ENCODE measurements at places on chromosomes 2 and 18.

DNA sequence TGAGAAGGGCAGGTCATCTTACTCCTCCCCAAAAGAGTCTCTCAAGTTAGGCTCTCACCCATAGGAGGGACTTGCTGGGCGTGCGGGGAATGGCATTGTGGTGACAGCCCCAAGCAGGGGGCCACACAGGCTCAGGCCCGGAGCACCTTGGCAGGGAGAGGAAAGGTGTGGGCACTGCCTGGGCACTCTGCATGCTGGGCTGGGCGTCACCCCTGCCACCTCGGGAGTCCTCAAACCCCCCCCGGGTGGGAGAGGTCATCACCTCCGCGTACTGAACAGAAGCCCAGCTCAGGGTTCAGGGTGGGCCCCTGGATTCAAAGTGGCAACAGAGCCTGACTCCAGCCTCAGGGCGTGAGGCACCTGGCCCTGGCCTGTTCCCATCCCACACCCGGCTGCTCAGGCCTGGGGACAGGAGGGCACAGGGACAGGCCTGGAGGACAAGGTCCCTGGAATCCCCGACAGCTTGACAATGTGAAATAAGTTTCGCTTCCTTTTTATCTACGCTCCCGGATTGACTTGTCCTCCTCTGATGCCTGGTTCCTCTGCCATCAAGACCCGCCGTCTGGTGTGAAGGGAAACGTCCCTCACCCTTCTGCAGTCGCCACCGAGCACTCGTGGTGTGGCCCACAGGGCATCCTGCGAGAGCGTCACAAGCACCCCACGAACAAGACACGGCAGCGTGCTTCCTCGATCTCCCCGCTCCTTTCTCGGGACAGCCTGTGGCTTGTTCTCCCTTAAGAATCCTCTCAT, 97.8 kb downstream of the HDAC4 start:
- peak; percentile 62 for DNase-seq

GRCh38 chr2:46615986-46616485, 136.7 kb downstream of the TMEM247 start:
- no peak for DNase-seq

DNA sequence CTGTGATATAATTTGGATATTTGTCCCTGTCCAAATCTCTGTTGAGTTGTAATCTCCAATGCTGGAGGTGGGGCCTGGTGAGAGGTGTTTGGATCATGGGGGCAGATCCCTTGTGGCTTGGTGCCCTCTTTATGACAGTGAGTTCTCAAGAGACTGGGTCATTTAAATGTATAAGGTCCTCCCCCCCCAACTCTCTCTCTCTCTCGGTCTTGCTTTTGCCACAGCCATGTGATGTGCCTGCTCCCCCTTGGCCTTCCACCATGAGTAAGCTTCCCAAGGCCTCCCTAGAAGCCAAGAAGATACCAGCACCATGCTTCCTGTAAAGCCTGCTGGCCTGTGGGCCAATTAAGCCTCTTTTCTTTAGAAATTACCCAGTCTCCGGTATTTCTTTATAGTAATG, 58.6 kb downstream of the FN1 start:
- DNase-seq: no peak

DNA sequence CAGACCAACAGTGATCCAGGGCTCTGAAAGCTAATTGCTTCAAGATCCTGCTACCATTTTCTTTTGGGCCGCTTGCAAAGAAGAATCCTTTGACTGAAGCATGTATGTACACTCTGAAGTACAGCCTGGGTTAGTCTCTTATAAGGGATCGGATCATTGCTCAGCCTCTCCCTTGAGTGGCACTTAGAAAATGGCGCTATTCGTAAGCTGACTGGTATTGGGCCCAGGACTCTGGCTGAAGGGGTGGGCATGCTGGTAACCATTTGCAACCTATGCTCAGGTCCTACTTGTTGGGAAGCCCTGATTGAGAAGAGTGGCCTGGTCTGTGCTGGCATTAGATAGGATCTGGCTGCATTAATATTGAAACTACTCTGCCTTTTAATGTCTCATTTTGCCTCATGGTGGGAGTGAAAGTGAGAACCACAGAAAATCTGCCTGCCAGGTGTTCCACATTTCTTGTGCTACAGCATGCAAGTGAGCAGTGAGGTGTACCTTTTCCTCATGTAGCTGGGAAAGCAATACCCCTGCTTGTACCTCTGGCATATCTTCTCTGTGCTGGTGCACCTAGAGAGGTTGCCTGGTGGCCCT, 661 bp upstream of the MGAT5 start:
- DNase-seq: no peak

DNA sequence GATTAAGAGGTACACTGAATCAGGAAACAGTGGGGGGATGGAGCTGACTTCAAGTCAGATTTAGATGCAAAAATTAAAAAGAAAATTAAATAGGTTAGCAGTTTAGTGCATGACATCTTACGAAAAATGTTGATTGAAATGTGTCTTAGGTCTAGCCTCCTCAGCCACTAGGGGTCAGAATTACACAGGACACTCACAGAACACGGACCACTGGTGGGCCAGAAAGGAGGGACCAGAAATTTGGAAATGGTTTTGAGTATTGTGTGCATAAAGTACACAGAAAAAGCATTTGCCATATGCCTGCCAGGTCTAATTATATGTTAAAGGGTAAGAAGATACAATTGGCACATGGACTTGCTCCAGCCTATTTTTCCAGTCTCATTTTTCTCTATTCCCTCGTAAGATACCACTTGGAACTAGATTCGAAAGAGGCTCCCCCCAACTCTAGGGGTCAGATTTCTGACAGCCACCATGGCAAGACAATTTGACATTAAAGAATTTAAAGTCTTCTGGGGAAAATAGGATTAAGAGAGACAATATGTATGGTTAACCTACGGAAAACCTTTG, 550.2 kb upstream of the SETBP1 start:
- DNase-seq: no peak

DNA sequence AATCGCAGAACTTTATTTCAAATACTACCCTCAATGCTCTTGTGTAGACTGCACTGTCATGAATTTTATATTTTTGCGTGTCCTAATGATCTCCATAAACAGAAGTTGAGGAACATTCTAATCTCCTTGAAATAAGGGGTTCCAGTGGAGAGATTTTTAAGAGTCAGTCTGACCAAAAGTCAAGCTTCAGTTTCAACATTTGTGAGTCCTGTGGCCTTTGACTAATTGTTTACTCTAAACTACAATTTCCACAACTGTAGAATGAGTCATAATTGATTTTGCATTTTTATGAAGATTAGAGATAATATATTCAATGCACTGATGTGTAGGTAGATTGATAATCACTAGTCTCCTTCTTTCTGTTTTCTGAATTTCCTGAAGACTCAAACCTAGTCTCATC, 720.3 kb upstream of the ID2 start:
- DNase-seq: no peak

DNA sequence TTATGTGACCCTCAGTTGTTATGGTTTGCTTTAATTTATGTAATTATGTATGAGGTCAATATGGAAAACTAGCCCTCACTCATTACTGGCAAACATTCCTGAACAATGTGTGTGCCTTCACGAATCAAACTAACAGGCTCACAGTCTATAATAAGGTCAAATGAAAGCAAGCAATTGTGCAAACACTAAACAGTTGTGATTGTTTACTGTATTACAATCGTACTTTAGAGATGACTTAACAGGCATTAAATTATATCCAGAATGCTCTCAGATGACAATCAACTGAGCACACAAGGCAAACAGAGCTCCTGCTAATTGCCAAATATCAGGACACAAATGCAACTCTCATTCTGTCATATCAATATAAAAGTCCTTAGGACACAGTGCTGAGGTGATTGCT, 29.5 kb downstream of the COL5A2 start:
- no peak for DNase-seq

- no peak for DNase-seq
Measured at GRCh38 chr2:210895132-210895531, 338.7 kb downstream of the CPS1 start.

- DNase-seq: no peak
Measured at GRCh38 chr2:202689459-202689858, 54.7 kb downstream of the FAM117B start.

- DNase-seq: no peak
Measured at GRCh38 chr18:68822926-68823325, 25.0 kb downstream of the CCDC102B start.

DNA sequence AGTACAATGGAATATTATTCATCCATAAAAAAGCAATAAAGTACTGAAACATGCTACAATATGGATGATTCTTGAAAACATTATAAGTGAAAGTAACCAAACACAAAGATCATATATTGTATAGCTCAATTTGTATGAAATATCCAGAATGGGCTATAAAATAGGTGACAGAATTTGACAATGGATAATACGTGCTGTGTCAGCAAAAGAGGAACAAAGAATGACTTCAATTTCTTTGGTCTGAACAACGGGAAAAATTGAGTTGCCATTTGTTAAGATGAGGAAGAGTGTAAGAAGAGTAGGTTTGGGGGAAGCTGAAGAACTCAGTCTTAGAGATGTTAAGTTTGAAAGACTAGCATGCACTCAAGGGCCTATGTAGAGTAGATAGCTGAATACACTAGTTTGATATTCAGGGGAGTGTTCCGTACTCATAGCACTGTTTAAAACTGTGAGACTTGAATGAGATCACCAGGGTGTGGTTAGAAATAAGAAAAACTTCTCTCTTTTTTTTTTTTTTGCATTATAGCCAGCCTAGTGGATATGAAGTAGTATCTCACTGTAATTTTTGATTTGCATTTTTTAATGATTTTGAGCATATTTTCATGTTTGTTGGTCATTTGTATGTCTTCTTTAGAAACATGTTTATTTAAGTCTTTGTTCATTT, 213.6 kb downstream of the NR4A2 start:
- no peak for DNase-seq

- no peak for DNase-seq
Measured at GRCh38 chr18:8367217-8367988, 241.8 kb upstream of the RAB12 start.

DNA sequence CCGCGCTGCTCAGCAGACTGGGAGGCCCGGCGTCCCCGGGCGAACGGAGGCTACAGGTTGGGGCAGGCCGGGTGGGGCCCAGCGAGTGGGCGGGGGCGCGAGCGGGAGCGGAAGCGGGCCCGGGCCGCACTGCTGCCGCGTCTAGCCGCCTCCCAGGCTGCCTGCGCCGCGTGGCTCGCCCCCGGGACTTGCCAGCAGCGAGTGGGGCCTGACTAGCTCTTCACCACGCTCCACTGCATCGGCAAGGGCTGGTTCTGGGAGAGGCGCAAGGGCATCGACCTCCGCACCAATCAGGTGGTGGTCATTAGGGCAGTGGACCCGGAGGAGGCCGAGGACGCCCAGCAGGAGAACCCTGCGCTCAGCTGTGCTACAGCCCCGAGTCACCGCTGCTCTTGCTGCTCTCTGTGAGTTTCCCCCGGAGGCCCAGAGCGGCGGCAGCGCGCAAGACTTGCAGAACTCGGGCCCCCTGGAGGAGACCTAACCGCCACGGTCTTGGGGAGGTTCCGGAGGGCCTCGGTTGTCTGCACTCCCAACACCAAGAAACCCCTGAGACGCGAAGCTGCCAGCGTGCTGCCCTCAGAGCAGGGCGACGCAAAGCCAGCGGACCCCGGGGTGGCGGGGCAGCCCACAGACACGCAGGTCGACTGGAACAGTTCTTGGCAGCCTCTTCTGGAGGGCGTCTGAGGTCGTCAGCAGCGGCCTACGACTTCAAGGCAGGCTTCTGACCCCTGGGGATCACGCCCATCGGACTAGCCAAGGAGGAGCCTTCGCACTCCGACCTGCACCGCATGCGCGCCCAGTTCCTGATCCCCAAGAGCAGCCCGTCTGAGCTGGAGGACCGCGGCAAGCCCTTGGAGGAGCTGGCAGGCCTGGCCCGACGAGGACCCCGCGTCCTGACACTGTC, 27.2 kb upstream of the PTPN2 start:
- DNase-seq: no peak

DNA sequence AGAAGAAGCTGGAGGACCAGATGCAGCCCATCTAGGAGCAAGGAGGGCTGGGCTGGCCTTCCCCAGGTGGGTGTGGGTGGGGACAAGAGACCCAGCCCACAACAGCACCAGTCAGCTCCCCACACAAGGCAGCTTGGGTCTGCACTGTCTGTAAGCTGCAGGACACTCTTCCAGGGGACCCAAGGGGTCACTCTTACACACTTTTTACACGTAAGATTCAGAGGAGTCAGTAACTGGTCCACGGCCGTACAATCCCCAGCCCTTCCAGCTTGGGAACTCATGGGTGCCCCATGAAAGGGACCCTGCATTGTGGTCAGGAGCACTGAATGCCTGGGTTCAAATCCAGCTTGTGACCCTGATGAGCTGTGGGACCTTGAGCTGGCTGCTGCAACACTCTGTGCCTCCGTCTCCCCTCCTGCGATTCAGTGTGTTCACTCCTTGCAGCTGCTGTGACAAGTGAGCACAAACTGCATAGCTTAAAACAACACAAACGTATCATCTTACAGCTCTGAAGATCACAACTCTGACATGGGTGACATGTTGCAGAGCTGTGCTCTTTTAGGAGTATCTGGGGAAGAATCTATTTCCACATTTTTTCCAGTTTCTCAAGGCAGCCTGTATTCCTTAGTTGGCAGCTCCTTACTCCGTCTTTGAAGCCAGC, 11.1 kb upstream of the SLC66A3 start:
- no peak for DNase-seq

DNA sequence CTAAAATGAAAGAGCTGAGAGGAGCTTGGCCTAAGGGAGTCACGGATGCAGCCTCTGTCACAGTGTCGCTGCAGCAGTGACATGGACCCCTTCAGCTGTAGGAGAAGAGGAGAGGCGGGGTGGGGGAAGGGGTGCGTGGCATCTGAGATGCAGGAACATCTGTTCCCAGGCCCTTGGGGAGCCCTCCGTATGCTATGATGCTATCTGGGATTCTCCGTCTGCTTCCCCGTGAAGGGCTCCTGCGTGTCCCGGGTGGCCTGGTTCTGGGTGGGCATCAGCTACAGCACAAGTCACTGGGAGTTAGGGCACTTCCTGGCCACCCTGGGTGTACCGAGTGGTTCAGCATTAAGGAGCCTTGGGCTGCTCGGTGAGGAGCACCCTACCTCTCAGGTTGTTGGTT, 35.6 kb upstream of the B3GNT7 start:
- DNase-seq: no peak

DNA sequence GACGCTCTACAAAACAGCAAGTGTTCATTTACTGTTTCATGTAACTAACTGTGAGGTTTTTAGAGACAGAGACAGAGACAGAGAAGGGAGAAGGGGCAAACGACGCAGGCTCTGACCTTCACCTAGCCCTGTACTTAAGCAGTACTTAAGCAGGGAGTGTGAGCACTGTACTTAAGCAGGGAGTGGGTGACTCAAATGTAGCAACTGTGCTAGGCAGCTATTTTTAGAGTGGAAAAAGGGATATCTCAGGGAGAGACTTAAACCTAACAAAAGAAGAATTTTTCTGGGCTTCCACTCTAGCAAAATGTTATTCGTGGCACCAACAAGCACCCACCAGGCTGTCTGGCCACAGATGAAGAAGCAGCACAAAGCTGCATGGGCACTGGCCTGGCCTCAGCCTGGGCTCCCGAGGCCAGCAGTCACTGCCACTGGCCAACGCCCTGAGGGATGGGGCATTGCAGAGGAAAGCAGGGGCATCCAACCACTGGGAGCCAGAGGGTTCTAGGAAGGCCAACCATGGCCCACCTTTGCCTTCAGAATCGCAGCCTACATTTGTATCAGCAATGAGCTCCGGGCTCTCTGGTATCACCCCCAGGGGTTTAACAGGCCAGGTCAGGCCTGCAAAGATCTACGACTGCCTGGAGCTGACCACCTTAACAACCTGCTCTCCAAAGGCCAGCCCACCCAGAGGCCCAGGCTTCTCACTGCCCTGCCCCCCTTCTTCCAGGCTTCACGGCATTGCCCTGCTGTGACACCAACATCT, 154.3 kb downstream of the TTC32 start:
- DNase-seq: no peak
